ENCODE measurements at places on chromosomes 11 and 22.
A peak's percentile ranks its signal among the peaks of the same experiment; 100 is the strongest.

DNA sequence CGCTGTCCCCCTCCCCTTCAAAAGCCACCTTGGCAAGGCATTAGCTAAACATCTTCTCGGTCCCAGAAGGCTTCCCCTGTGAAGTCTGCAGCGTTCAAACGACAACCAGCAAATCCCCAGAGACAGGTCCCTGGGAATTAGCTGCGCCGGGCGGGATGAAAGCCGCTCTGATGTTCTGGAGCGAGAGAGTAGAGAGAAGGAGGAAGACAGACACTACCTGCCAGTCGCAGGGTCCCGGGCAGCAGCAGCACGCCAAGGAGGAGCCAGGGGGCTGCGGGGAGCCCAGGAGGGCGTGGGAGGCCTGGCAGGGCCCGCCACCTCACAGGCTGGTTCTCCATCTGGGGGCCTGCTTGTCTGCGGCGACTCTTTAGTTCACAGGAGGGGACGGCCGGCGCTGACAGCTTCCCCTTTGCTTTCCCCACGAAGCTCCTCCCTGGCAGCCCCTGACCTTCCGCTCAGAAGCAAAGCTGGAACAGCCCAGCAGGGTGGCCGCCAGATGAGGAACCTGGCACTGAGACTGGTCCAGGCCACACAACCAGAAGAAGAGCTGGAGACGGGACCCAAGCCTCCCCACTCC, at the start of gene NFAM1:
NFAM1 (minus strand) TSS at position 384 of the 577 bp plus-strand sequence; CDS start at position 338, 46 bp downstream.
- DNase-seq: no peak

- DNase-seq: no peak
These were observed 68.4 kb downstream of the CCDC34 start for GRCh38 chr11:27294654-27295053.

GRCh38 chr22:31179345-31179744, 19.4 kb downstream of the RNF185 start:
- DNase-seq: peak; percentile 69

DNA sequence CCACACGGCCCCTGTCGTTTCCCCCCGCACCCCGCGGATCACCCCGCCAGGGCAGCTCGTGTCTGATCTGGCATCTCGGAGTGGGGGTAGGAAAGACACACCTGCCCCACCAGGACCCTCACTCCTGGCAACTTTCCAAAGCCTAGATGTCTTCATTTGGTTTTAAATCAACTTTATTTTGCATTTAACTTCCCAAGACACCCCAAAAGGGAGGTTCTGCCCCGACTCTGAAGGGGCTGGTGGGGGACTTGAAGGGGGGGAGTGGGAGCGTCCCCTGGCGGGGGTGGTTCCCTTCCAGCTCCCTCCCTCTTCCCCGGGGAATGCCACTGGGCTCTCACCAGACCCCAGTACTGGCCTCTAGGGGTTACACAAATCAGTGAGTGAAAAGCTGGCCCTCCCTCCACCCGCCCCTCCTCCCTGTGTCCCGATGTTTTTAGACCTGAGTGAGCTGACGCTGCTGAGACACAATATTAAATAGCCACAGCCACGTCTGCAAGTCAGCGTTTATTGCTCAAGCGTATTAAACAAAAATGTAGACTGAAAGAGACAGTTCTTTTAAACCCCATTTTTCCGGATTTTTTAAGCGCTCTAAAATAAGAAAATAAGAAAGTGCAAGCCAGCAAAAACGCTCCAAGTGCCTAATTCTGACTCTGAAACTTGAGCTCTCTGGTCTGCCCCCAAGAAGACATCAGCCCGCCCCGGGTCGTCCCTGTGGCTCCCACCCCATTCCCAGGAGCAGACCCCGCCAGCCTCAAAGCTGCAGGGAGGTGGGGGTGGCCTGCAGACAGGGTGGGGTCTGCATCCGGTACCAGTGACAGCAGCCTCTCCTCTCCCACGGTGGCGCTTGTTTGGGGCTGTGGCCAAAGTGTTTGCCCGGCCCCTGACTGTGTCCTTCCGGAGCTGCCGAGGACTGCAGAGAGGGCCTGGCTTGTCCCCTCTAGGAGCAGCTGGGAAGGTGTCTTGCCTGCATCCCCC, 1.1 kb upstream of the TTLL8 start:
- no peak for DNase-seq

- DNase-seq: no peak
These were observed 8.6 kb downstream of the SNAP29 start for GRCh38 chr22:20867179-20868024.

GRCh38 chr11:57134284-57134683, 47.5 kb upstream of the LRRC55 start:
- DNase-seq: no peak

- no peak for DNase-seq
These were observed 607 bp downstream of the MRPL11 start for GRCh38 chr11:66437979-66438503.

GRCh38 chr22:19446603-19447329, 745 bp downstream of the C22orf39 start:
- DNase-seq: no peak

GRCh38 chr11:44600839-44601383, 35.4 kb downstream of the CD82 start:
- DNase-seq: peak; percentile 85

DNA sequence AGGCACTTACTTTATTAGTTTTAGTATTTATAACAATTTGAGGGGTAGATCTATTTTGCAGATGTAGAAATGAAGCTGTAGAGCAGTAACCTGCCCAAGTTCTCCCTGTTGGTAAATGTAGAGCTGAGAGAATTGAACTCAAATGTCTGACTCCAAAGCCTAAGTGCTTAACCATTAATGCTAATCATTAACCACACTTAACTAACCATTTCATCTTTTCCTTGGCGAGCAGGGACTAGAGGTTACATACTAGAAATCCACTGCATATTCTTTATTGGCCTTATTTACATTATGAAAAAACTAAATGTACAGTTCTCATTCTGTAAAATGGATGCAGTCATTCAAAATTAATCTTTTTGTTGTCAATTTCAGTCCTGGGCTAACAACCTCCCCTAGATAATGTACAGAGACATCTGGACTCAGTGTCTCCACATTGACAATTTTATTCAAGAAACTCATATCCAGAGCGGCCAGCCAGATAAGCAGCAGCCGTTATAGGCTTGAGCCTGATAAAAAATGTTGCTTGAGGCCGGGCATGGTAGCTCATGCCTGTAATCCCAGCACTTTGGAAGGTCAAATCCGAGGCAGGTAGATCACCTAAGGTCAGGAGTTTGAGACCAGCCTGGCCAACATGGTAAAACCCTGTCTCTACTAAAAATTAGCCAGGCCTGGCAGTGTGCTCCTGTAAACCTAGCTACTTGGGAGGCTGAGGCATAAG, 76.7 kb upstream of the PICALM start:
- no peak for DNase-seq

GRCh38 chr11:82756765-82757639, 23.3 kb upstream of the FAM181B start:
- DNase-seq: peak; percentile 78

DNA sequence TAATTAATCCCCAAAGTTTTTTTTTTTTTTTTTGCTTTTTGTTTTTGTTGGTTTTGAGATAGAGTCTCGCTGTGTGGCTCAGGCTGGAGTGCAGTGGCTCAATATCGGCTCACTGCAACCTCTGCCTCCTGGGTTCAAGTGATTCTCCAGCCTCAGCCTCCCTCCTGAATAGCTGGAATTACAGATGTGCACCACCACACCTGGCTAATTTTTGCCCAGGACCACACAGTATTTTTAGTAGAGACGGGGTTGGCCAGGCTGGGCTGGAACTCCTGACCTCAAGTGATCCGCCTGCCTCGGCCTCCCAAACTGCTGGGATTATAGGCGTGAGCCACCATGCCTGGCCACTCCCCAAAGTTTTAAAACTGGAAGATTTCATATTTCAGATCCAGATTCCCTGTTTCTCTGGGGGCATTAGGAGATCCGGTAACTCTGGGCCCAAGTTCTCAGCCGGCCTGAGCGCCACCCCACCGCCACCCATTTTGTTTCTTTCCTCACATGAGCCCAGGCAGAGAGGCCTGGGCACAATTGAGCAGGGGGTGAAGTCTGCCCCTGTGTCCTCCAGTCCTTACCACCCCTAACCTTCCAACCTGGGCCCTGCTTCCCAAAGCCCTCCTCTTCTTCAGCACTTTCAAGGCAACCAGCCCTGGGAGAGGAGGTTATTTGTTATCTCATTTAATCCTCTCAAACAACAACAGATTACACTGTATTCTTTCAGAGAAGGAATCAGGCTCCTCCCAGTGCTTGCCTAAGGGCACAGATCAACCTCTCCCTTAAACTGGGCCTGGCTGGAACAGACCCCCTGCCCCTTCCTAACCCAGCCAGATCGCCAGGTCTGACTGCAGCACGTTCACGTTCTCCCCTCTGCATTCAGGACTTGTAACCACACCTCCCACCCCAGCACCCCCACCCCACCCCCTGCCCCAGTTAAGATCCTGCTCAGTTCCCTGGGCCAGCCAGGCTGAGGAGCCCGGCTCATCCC, 1.9 kb upstream of the CSNK1E start:
- DNase-seq: no peak

DNA sequence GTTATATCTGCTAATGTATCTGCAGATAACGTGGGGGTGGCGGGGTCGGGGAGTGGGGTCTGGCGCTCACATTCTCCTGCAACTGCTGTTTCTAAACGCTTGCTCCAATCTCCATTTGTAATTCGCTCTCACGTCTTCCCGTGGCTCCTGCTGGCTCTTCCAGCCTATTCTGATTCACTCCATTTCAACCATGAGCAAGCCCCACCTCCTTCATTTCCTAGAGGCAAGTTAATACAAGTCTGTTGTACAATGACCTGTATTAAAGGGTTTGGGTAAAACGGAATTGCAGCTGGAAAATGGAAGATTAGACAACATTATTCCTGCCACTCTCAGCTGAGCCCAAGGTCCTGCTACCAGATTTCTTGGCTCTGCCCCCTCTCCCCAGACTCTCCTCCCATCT, 132.3 kb downstream of the CSNK2A3 start:
- DNase-seq: no peak

DNA sequence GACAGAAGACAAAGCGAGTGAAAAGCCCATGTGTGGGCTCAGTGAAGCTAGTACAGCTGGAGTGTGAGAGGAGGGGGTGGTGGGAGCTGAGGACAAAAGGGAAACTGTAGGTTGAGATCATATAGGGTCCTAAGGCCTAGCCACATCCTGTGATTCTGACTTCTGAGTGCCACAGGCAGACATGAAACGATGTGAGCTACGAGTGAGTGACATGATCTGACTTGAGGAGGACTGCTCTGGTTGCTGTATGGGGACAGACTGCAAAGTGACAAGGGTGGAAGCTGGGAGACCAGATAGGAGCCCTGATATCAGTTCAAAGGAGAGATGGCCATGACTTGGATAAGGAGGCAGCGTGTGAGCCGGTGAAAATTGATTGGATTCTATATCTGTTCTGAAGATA, 85.4 kb downstream of the MICAL2 start:
- DNase-seq: no peak

- no peak for DNase-seq
These were observed 47.6 kb downstream of the LIF start for GRCh38 chr22:30198921-30199320.

- DNase-seq: no peak
These were observed 884.7 kb downstream of the BRD1 start for GRCh38 chr22:48942698-48943566.

DNA sequence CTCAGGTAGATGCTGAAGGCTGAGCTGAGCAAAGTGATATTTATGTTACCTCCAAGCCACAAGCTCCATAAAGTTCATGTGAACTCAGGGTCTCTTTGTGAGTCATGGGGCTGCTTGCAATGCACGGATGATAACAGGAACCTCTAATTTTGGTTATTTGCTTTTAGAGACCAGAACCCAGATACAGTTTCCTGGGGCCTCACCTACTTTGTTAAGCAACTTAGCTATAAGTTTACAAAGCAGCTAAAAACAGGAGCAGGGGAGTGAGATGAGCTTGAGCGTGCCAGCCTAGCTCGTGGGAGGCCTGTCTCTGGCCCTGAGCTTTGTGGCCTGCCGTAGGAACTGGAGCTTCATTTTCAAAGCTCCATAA, 29.2 kb downstream of the SREBF2 start:
- no peak for DNase-seq

GRCh38 chr11:128239306-128239705, 348.1 kb downstream of the ETS1 start:
- DNase-seq: no peak

GRCh38 chr11:123061403-123062157, at the start of gene HSPA8:
Gene HSPA8 (minus strand): TSS chr11:123062136. CDS start chr11:123061324, 812 bp downstream.
- DNase-seq: peak; percentile 75
